GM12865 (cell line): ENCODE measurements at places on chromosomes 2 and 18.

DNA sequence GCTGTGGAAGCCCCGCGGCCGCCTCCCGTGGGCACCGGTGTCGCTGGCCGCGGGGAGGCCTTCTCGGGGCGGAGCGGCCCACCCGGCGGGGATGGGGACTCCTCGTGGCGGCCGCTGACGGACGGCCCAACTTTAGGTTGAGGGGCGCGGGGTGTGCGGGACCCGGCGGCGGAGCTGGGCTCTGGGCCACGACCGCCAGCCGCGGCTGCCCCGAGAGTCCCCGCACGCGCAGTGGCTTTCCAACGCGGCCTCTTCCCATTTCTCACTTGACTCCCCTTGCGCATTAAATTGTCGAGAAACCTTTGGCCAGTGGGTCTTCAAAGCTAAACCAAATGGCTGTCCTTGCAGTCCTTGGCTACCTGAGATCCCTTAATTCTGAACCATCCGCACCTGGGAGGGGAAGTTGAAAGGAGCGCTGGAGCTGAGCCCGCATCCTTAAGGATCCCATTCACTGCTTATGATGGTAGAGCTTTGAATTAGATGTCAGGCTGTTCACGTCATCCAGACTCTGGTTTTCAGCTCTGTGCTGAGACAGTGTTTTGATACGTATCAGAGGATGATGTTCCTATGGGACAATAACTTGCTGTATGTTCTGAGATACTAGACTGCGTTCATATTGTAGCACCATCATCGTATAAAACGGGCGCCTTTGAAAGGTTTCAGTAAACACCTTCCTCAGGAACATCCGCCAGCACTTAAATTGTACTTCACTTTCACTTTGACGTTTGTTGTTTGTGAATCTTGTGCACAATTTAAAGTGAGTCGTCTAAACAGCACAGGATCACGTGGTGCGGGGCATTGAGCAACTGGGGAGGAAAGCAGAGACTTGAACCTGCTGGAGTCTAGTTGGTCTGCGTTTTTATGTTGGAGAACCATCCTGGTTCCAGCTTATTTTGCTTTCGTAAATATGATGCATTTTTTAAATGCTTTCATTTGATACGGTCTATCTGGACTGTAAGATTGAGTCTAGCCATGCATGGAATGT is 874 bp downstream of the CLIP4 start:
- peak; percentile 89 for DNase-seq

DNA sequence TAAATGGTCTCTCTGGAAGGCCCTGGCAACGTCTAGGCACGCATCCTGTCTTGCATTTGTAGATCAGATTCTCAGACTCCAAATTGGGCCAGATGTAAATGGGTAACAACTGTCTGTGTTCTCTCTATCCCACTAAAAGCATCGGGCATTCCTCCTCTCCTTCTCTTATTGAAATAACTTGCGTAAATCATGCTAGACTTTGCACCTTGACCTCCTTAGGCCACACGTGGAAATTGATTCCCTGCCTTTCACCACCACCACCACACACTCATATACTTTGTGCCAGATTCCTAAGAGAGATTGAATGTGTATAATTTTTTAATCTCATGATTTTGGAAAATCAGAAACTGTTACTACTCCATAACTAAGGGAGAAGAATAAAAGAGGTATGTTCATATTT is 21.3 kb downstream of the MAPRE3 start:
- no peak for DNase-seq

DNA sequence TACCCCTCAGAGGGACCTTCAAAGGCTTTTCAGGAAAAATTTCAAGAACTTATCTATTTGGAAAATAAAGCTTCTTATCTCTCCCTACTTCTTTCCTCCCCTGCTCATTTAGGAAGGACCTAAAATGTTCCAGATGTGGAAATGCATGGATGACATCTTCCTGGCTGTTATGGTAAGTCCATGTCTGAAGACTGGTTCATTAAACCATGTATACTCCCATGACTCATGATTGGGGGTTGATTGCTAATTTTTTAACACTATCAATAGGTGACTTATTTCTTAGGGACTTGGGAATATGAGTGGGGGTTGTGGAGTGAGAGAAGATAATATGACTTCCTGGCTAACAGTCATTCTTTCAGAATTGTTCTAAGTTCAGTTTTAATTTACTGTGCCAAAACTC is 104.0 kb upstream of the PARD3B start:
- DNase-seq: no peak

DNA sequence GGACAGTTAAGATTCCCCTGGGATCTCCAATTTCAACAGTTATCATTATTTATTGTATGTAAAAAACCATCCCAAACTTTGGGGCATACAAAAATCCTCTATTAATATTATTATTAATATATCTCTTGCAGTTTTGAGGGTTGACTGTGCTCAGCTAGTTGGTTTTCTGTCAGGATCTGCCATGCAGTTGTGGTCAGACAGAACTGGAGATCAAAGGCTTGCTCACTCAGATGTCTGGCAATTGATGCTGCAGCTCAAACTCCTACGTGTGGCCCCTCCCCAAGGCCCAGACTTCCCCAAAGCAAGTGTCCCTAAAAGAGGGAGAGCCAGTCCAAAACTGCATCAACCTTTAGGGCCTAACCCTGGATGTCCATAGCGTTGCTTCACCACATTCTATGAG is 204.7 kb downstream of the TTC32 start:
- DNase-seq: no peak

DNA sequence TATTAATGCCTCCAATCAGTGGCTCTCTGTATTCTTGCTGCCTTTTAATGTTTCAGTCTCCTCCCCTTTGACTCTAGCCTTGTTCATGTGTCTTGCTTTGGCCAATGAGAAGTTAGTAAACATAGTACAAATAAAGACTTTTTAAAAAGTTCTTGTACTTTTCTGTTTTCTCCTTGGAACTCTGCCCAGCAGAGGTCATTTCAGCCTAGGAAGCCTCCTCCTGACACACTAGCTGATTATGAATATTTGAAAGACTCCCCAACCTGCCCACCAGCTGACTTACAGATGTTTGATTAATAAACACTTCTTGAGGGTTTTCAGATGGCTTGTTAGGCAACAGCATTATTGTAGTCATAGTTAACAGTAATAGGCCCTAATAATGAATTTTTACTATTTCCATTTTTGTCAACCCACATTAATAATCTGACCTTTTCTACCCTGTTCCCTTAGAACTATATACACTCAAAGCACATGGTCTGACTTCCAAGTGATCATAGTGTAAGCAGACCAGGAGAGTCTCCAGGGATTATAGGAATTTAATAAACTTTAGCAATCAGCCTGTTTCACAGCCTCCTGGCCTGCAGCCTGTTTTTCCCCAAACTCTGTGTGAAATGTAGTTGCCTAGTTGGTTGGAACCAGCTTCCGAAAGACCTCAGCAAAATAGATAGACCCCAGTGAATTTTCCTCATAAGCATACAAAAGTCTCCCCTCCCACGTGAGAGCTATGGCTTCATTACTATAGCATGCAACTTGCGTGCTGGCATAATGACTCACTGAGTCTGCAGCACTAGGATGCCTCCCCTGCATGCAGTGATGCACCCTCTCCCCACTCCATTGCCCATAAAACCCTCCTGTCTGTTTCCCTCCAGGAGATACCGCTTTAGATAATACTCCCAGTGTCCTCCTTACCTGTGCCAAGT is 670.7 kb upstream of the ZNF804A start:
- no peak for DNase-seq

- DNase-seq: no peak
Observed at GRCh38 chr2:2926009-2926857, 451.4 kb downstream of the EIPR1 start.

DNA sequence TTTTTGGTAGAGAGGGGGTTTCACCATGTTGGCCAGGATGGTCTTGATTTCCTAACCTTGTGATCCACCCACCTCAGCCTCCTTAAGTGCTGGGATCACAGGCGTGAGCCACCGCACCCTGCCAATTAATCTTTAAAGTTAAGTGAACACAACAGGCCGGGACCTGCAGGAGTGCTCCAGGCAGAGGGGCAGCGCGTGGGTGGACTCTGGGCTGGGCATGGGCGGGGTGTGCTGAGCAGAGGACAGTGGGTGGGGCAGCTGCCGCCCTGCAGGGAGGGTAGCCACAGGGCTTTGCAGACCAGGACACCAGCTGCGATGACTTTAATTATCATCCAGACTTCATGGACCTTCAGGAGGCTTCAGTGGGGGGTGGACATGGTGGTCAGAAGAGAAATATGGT is 8.8 kb upstream of the GPR148 start:
- DNase-seq: no peak

- no peak for DNase-seq
Observed at GRCh38 chr2:208129744-208130711, at the start of gene CRYGC. Gene CRYGC, minus strand, starts transcription at chr2:208129828. Its CDS starts 36 bp downstream, at chr2:208129792.

DNA sequence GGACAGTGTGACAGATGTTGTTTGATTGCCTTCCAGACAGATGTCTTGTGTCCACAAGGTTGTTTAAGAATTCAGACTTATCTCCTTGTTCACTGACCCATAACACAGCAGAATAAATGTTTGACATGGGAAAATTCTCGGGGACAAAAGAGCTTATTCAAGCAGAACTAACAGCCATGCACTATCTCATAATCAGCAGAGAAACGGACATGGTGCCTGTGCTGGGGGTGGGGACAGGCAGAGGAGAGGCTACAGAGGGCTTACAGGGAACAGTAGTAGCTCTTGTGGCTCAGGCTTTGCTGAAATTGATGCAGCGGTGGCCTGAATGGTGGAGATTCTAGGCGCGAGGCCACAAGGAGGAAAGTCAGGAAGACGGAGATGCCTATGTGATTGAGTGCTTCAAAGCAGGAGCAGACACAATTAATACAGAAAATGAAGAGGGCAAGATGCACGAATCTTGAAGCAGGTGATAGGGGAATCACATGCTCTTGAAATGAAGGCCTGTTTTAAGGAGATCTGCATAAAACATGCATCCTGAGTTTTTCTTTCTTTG is 62.0 kb upstream of the CAB39 start:
- peak; percentile 71 for DNase-seq

DNA sequence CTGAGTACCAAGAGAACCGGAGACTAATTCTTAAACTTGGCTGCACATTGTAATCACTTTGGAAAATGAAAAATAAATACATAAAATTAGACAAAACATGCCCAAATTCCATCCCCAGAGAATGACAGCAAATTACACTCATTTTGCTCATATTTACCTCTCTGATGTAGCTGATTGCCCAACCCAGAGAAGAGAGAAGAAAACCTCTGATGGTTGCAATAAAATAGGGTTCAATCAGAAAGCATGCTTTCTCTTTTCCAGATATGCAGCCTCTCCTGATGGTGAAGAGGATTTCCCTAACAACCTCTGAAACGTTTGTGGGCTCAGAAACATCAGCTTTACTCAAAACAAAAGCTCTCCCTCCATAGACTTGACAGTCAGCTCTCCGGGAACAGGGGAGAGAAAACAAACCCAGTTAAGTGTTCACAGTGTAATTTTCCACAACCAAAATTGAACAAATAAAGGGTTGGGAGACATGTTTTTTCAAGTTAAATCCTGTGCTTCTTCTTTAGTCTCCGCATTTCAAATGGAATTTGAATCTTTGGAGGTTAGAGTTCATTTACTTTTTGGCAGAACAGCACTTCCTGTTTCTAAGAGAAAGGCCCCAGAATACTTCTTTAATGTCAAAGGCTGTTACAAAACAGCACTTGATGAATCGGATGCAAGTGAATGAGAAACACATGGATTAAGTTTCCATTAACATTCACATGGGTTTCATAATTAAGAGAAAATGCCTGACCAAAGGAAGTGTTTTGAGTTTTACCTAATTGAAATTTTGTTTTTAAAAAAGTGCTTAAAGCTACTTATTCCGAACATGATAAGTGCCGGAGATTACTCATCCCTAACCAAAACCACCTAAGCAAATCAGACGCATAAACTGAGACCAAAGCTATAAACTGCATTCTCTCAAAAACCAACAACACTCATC is 570.1 kb upstream of the SYT4 start:
- no peak for DNase-seq

DNA sequence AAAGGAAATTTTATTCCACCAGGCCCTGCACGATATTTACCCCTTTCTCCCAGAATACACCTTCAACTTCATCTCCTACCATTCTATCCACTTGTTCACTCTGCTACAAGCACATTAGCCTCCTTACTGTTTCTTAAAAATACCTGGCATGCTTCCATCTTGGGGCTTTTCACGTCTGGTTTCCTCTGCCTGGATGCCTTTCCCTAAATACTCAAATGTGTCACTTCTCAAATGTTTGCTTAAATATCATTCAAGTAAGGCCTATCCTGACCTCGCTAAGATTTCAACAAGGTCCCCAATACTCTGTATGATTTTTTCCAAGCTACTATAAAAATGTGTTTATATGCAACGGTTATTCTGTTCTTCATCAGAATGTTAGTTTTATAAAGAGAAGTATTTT is 433.0 kb upstream of the CHAC2 start:
- no peak for DNase-seq

DNA sequence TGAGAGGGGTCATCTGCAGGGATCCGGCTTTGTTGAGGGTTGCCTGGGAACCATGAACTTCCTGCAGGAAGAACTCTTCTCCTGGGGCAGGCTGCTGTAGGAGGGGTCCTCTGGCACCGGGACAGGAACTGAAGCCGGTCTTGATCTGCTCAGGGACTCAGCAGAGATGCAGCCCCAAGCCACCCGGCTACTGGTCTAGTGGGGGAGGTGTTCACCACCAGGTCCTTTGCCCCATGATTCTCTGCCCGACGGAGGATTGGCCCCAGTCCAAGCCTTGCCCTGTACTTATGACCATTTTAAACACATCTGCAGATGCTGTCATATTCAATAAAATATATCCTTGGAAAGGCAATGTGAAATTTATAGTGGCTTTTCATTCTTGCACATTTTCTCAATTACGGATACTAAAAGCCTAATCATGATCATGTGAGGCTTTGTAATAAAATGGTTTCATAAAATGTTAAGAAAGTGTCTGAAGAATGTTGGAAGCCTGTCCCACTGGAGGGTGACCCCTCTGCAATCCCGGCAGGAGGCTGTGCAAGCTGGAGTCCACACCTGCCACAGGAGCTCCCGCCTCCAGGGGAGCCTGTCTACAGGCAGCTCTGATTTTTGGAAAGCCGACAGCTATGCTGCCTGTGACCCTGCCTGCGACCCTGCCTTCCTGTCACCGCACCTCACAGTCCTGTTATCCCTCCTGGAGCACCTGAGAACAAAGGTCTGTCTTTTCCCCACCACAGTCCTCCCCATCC is 98.8 kb upstream of the TAF1B start:
- no peak for DNase-seq

DNA sequence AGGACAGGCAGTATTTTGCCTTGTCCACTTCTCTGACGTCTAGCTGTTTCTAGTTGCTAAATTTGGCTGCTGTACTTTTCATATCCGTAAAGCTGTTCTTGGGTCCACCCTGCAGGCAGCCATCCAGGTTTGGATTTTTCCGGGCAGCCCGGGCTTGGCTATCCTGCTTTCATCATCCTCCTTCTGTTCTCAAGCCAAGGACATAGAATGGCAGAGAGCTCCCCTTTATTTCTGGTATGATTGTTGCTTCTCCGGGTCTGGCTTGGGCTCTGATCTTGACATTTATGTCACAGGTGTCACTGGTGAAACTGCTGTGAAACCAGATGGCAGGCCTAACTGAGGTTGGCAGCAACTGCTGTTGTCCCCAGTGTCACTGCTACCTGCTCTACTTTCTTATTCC is 35.5 kb downstream of the SCN2A start:
- peak; percentile 15 for DNase-seq

DNA sequence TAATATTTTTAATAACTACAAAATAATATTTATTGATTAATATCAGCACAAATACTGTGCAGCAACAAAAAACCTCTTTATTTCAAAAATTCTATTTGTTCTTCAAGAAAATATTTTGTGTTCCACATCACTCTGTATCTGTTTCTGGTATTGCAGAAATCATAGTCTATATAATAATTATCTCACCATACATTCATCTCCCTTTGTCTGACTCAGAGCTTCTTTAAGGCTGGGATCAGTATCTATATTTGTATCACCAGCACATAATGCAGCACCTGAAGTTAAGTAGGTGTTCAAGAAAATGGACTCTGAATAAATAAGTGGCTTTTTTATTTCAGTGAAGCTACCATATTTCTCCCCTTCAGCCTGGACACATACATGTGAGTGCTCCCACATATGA is 1.6 kb upstream of the MARCHF4 start:
- DNase-seq: no peak
